ENCODE measurements at places on chromosomes 1 and 21.

GRCh38 chr1:193085263-193085662, 20.0 kb downstream of the GLRX2 start:
- H3K36me3 ChIP-seq, result peaks cover 73% of the 10 kb centered on the region
- H3K27me3 ChIP-seq, result no peaks in the 10 kb centered on the region
- no peaks in the 10 kb centered on the region for H3K4me1 ChIP-seq
- H3K27ac ChIP-seq, result no peak overlapping the region

DNA sequence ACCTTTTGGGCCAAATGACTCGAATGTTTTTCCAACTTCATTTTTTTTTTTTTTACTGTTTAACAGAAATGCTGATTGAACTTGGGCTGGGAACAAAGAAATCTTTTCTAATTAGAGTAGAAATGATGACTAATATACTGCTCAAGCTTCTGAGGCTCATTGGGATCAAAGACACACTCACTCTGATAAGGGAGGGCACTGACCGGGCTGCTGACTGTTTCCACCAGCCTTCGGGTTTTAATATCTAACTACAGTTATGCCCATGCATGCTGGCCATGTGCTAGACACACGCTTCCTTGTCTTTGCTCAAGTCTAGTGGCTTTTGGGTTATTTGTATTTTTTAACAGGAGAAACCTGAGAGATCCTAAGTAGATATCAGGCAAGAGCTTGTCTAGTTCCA, 16.8 kb downstream of the ZBTB18 start:
- H3K4me3 ChIP-seq, result no peak overlapping the region
- no peak overlapping the region for H3K27ac ChIP-seq
- H3K27me3 ChIP-seq, result no peaks in the 10 kb centered on the region
- H3K36me3 ChIP-seq, result no peaks in the 10 kb centered on the region

- peaks cover 7% of the 10 kb centered on the region for H3K4me1 ChIP-seq
- no peaks in the 10 kb centered on the region for H3K36me3 ChIP-seq
- no peak overlapping the region for H3K4me3 ChIP-seq
- DNase-seq, result no peak
Measured at GRCh38 chr1:204366759-204367158, 7.0 kb upstream of the PLEKHA6 start.

GRCh38 chr1:180888870-180889269, 23.8 kb upstream of the KIAA1614 start:
- H3K4me3 ChIP-seq, result no peak overlapping the region
- no peak for DNase-seq
- H3K27ac ChIP-seq, result no peak overlapping the region
- H3K36me3 ChIP-seq, result no peaks in the 10 kb centered on the region
- H3K27me3 ChIP-seq, result no peaks in the 10 kb centered on the region

GRCh38 chr1:157450106-157450505, 102.2 kb downstream of the FCRL5 start:
- no peaks in the 10 kb centered on the region for H3K4me1 ChIP-seq
- no peak overlapping the region for H3K4me3 ChIP-seq
- no peaks in the 10 kb centered on the region for H3K36me3 ChIP-seq
- H3K27me3 ChIP-seq, result no peaks in the 10 kb centered on the region
- DNase-seq, result no peak
- H3K27ac ChIP-seq, result no peak overlapping the region

DNA sequence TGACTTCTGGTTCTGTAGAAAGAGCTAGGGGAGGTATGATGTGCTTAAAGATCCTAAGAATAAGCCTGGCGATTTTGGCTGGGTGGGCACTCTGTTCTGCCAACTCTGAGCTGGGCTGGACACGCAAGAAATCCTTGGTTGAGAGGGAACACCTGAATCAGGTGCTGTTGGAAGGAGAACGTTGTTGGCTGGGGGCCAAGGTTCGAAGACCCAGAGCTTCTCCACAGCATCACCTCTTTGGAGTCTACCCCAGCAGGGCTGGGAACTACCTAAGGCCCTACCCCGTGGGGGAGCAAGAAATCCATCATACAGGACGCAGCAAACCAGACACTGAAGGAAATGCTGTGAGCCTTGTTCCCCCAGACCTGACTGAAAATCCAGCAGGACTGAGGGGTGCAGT, 93.3 kb downstream of the PAPPA2 start:
- no peak overlapping the region for H3K27ac ChIP-seq
- H3K36me3 ChIP-seq, result no peaks in the 10 kb centered on the region
- no peak for DNase-seq
- no peak overlapping the region for H3K4me3 ChIP-seq
- H3K4me1 ChIP-seq, result no peaks in the 10 kb centered on the region

GRCh38 chr1:24297187-24297851, 21.8 kb upstream of the GRHL3 start:
- H3K27me3 ChIP-seq, result no peaks in the 10 kb centered on the region
- H3K4me1 ChIP-seq, result peaks cover 11% of the 10 kb centered on the region
- H3K4me3 ChIP-seq, result no peak overlapping the region
- H3K27ac ChIP-seq, result no peak overlapping the region
- H3K36me3 ChIP-seq, result no peaks in the 10 kb centered on the region
- DNase-seq, result no peak

DNA sequence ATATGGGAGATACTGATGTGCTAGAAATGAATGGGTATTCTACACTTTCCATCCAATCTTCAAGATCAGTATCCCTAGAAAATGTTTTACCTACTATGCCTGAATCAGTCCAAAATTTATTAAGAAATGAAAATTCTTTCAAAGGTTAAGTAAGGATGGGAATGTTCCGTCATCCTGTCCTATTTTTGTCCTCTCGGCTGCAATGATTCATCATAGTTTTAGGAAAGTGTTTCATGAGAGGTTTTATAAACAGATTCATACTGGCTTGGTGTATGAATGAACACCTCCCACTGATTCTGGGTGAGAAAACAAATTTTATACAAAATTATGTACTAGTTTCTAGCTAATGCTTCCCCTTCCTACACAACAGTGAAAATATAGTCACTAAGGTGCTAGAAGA, 504.6 kb upstream of the NR5A2 start:
- H3K27me3 ChIP-seq, result no peaks in the 10 kb centered on the region
- no peak overlapping the region for H3K4me3 ChIP-seq
- no peaks in the 10 kb centered on the region for H3K36me3 ChIP-seq
- DNase-seq, result no peak
- H3K4me1 ChIP-seq, result no peaks in the 10 kb centered on the region

DNA sequence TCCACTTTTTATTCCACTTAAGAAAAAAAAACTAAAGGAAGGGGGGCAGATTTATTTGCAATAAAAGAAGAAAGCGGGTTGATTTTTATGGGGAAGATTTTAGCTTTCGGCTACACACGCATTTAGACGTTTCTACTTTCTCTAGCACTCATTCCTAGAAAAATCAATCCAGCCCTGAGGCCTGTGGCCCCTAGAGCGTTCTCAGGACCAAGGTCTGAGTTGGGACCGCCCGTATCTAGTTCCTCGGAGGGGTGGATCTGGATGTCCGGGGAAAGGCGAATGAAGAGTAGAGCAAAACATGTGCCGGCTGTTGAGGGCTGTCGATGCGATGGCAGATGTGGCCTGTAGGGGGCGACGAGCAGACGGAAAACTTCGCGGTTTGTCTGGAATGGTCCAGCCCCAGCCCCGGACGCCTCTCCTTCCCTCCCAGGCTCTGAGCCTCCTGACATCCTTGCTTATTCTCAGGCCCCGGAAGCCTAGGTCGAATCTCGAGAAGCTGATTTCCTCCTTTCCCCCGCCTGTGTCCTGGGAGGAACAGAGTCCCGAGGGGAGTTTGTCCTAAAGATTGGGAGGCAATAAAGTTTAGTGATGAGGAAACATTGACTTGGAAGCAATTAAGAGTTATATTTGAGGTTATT, 5.2 kb downstream of the FOXD3 start:
- peaks cover 93% of the 10 kb centered on the region for H3K27me3 ChIP-seq
- DNase-seq, result peak; percentile 57
- H3K4me1 ChIP-seq, result peaks cover 26% of the 10 kb centered on the region
- no peaks in the 10 kb centered on the region for H3K36me3 ChIP-seq

DNA sequence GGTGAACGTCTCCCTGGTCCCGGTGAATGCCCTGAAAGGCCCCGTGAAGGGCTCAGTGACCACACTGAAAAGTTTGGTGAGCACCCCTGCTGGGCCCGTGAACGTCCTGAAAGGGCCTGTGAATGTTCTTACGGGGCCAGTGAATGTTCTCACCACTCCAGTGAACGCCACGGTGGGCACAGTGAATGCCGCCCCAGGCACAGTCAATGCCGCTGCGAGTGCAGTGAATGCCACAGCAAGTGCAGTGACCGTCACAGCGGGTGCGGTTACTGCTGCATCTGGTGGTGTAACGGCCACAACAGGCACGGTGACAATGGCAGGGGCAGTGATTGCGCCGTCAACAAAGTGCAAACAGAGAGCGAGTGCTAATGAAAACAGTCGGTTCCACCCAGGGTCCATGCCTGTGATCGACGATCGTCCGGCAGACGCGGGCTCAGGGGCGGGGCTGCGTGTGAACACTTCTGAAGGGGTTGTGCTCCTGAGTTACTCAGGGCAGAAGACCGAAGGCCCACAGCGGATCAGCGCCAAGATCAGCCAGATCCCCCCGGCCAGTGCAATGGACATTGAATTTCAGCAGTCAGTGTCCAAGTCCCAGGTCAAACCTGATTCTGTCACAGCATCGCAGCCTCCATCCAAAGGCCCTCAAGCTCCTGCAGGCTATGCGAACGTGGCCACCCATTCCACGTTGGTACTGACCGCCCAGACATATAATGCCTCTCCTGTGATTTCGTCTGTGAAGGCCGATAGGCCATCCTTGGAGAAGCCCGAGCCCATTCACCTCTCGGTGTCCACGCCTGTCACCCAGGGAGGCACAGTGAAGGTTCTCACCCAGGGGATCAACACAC, 41.5 kb downstream of the ZBTB17 start:
- DNase-seq, result no peak
- H3K4me3 ChIP-seq, result no peak overlapping the region
- peak overlapping the region; percentile 33 for H3K27ac ChIP-seq
- peaks cover 96% of the 10 kb centered on the region for H3K36me3 ChIP-seq
- H3K4me1 ChIP-seq, result no peaks in the 10 kb centered on the region

All from CD14-positive monocyte (primary cell).